ENCODE measurements at places on chromosomes 5 and 9.

DNA sequence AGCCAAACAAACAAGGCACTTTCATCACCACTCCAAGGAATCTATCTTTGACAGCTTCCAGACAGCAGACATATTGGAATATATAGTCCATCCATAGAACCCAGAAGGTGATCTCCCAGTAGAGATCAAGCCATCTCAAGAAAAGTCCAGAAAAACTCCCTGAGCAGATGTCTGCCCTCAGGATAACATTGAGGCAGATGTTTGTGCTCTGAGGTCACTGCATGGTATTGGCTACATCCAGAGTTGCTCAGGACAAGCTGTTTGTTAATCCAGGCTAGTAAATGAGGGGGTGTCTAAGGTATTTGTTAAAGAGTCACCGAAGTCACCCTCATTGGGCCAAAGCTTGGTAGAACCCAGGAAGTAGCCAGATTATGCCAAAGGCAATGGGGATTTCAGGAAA lies 556.3 kb upstream of the KLF4 start:
- no peak for DNase-seq

DNA sequence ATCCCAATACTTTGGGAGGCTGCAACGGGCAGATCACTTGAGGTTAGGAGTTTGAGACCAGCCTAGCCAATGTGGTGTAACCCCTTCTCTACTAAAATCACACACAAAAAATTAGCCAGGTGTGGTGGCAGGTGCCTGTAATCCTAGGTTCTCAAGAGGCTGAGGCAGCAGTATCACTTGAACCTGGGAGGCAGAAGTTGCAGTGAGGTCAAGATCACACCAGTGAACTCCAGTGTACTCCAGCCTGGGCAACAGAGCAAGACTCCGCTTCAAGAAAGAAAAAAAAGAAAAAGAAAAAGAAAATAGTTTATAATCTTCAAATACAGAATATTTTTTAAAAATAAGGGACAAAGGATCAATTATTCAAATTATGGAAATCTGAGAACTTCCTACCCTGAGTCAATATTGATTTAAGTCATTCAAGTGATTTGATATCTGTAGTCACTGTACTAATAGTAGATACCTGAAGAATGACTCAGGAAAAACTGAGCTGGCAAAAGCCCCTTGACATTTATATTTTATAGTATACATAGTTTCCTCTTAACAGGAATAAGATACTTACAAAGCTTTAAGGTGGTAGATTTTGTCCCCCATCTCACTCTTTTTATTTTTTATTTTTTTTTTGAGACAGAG lies 61.8 kb downstream of the PTBP3 start:
- no peak for DNase-seq

- no peak for DNase-seq
Observed at GRCh38 chr9:137407590-137408300, 15.2 kb downstream of the EXD3 start.

- no peak for DNase-seq
Observed at GRCh38 chr9:137138722-137139467, at the start of gene GRIN1. TSS of gene GRIN1 (plus strand) at chr9:137139154. CDS start at chr9:137139487, 333 bp downstream.

- DNase-seq: no peak
Observed at GRCh38 chr5:84131372-84131771, 253.3 kb downstream of the EDIL3 start.

Measured in esophagus squamous epithelium (tissue), 5 donors.